Tibial artery (tissue), 4 donors: ENCODE measurements at places on chromosomes 3 and 15.
A peak's percentile ranks its signal among the peaks of the same experiment; 100 is the strongest.

GRCh38 chr3:50333744-50334328, 5.8 kb upstream of the TUSC2 start:
- H3K27me3 ChIP-seq, result no peaks in the 10 kb centered on the region
- H3K27ac ChIP-seq, result peak overlapping the region; percentile 98
- H3K4me3 ChIP-seq, result no peak overlapping the region
- peak; percentile 59 for DNase-seq
- H3K4me1 ChIP-seq, result no peaks in the 10 kb centered on the region
- H3K36me3 ChIP-seq, result peaks cover 32% of the 10 kb centered on the region

- no peaks in the 10 kb centered on the region for H3K27me3 ChIP-seq
- DNase-seq, result peak; percentile 98
- H3K36me3 ChIP-seq, result peaks cover 10% of the 10 kb centered on the region
- H3K27ac ChIP-seq, result peak overlapping the region; percentile 70
These were observed 8.7 kb downstream of the SEMA3F start for GRCh38 chr3:50163572-50164455.

DNA sequence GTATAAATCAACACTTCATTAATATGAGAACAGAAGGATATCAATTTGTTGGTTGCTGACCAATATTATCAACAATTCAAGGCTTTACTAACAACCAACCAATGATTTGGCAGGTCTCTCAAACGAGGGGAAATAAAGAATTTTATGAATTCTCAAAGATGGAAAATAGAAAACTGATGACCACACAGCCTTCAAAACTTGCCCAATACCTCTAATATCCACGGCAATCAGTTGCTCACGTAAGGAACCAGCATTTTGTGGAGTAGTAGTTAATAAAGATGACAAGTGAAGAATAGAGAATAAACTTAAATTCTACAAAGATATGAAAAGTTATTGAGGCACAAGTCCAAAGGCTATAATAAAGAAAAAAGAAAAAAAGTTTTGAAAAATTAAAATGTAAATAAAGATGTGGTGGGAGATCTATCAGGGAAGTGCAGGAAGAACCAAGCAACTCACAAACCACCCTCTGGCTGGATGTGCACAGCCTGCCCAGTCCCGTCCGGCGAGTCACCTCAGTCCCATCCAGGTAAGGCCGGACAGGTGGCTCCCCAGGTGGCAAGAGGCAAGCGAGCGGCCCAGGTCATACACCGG, 808 bp downstream of the GK5 start:
- no peaks in the 10 kb centered on the region for H3K4me1 ChIP-seq
- H3K27ac ChIP-seq, result peak overlapping the region; percentile 89
- H3K27me3 ChIP-seq, result no peaks in the 10 kb centered on the region
- no peak for DNase-seq

- DNase-seq, result no peak
- no peak overlapping the region for H3K27ac ChIP-seq
- peaks cover 20% of the 10 kb centered on the region for H3K36me3 ChIP-seq
- no peaks in the 10 kb centered on the region for H3K27me3 ChIP-seq
These were observed 75.4 kb downstream of the UMPS start for GRCh38 chr3:124805671-124806070.

DNA sequence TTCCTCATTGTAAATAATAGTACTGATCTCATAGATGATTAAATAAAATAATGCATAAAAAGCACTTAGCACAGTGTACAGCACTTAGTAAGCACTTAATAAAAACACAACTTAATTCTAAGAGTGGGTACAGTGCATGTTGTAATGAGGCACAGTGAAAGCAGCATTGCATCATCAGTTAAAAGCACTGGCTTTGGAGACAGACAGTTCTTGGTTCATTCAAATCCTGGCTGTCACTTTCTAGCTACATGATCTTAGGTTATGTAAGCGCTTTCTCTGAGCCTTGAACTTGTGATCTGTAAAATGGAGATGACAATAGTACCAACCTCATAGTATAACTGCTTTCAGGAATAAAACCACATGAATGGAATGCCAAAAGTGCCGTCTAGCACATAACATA, 151.5 kb downstream of the DPH6 start:
- no peak overlapping the region for H3K27ac ChIP-seq
- H3K4me1 ChIP-seq, result no peaks in the 10 kb centered on the region
- no peak overlapping the region for H3K4me3 ChIP-seq
- H3K36me3 ChIP-seq, result peaks cover 8% of the 10 kb centered on the region
- no peak for DNase-seq

GRCh38 chr3:136932978-136933772, 24.6 kb upstream of the IL20RB start:
- DNase-seq, result no peak
- H3K4me3 ChIP-seq, result no peak overlapping the region
- no peak overlapping the region for H3K27ac ChIP-seq
- H3K27me3 ChIP-seq, result no peaks in the 10 kb centered on the region
- peaks cover 13% of the 10 kb centered on the region for H3K4me1 ChIP-seq
